ENCODE measurements at places on chromosomes 2 and 18. TPM values are rescaled to one million over a fixed set of nuclear protein-coding genes. Genes with fewer than 3 reads are reported as not detected.

The CCL20 gene
- 57.5 TPM for total RNA-seq

The E2F6 gene
- total RNA-seq, result 8.7 TPM

The DRC1 gene
- not detected for total RNA-seq

The GPR75 gene
- 1.2 TPM for total RNA-seq

The SCN2A gene
- 2.0 TPM for total RNA-seq

The TXNDC2 gene
- total RNA-seq, result not detected

The BOLL gene
- not detected for total RNA-seq

The RNF149 gene
- total RNA-seq, result 63.7 TPM

The ACTG2 gene
- total RNA-seq, result under 0.01 TPM

The PRKAG3 gene
- under 0.01 TPM for total RNA-seq

The SMYD1 gene
- total RNA-seq, result not detected

The GRB14 gene
- total RNA-seq, result 12.8 TPM

The GKN2 gene
- not detected for total RNA-seq

The LONRF2 gene
- total RNA-seq, result under 0.01 TPM

The KCNIP3 gene
- 0.77 TPM for total RNA-seq

The REG3G gene
- not detected for total RNA-seq

The HNMT gene
- 28.0 TPM for total RNA-seq

The SKOR2 gene
- not detected for total RNA-seq

The CD8B2 gene
- not detected for total RNA-seq

The CREG2 gene
- total RNA-seq, result 1.1 TPM

The IL1R1 gene
- 136 TPM for total RNA-seq

The GNLY gene
- total RNA-seq, result not detected

The POLR1B gene
- 25.1 TPM for total RNA-seq

The MAP3K19 gene
- total RNA-seq, result not detected

The MRO gene
- under 0.01 TPM for total RNA-seq

The CTIF gene
- 26.8 TPM for total RNA-seq

The RUFY4 gene
- not detected for total RNA-seq

The ZNF397 gene
- 10.5 TPM for total RNA-seq

The ZNF519 gene
- 2.9 TPM for total RNA-seq

The KLHL30 gene
- 1.7 TPM for total RNA-seq

The MAP4K4 gene
- 134 TPM for total RNA-seq

The SERPINB7 gene
- 0.38 TPM for total RNA-seq

The FMNL2 gene
- 17.6 TPM for total RNA-seq

The MBD5 gene
- total RNA-seq, result 15.8 TPM

The RGPD6 gene
- 40.5 TPM for total RNA-seq

The GPR39 gene
- total RNA-seq, result 2.3 TPM

The ANKRD30BL gene
- total RNA-seq, result not detected

The CNOT11 gene
- 29.9 TPM for total RNA-seq

The KCNF1 gene
- total RNA-seq, result under 0.01 TPM

The CCDC74B gene
- 2.3 TPM for total RNA-seq

The KCNE4 gene
- total RNA-seq, result 151 TPM

The ADRA2B gene
- 2.0 TPM for total RNA-seq

The RAD51AP2 gene
- under 0.01 TPM for total RNA-seq

The TMEM198 gene
- 0.96 TPM for total RNA-seq

Measured in regular cardiac myocyte (primary cell).